Activated naive CD4-positive, alpha-beta T cell treated with anti-CD3 and anti-CD28 coated beads, Interleukin-2, amount 50 U/mL, for 72 hours (primary cell): ENCODE measurements at places on chromosomes 3 and 15. TPM values are rescaled to one million over a fixed set of nuclear protein-coding genes. Genes with fewer than 3 reads are reported as not detected.

- DNase-seq = no peak
These were observed 266.5 kb downstream of the ADAMTS17 start for GRCh38 chr15:100075229-100075628.

GRCh38 chr15:70274255-70274880 is 176.7 kb upstream of the TLE3 start:
- DNase-seq = peak; percentile 42

DNA sequence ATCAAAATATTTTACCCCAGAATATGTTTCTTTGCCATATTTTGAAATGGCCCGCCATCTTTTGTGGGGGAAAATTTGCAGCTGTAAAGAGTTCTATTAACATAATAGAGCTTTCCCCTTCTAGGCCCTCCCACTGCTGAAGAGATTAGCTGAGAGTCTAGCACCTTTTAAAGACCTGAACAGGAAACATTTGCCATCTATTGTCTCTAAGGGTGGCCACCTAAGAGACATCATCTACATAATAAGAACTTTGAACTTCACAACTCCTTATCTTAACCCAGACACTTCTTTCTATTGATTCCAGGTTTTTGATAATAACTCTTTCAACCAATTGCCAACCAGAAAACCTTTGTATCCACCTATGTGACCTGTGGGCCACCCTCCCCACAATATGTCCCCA is 54.7 kb upstream of the TRPM1 start:
- DNase-seq = no peak

- no peak for DNase-seq
These were observed 18.9 kb downstream of the CCPG1 start for GRCh38 chr15:55389264-55389607.

DNA sequence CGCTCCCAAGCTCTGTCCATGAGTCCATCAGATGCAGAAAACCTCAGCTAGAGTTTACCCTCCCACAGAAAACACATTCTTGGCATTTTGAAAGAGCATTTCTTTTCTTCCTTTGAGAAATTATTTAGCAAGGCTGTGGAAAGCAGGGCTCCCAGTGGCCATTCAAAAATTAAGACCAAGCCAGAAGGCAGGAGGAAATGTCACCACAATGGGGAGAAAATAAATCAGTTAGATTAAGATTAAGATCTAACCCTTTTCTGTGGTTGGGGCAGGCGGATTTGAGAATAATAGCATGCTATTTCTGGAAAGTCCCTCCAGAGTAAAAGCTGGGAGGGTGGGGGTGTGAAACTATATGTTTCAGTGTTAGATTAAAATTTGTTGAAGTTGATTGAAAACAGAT is 20.2 kb downstream of the LRIG1 start:
- DNase-seq = peak; percentile 34

GRCh38 chr3:15803921-15804320 is 6.1 kb upstream of the ANKRD28 start:
- DNase-seq = no peak

GRCh38 chr3:152355744-152356665 is 87.3 kb downstream of the MBNL1 start:
- no peak for DNase-seq

DNA sequence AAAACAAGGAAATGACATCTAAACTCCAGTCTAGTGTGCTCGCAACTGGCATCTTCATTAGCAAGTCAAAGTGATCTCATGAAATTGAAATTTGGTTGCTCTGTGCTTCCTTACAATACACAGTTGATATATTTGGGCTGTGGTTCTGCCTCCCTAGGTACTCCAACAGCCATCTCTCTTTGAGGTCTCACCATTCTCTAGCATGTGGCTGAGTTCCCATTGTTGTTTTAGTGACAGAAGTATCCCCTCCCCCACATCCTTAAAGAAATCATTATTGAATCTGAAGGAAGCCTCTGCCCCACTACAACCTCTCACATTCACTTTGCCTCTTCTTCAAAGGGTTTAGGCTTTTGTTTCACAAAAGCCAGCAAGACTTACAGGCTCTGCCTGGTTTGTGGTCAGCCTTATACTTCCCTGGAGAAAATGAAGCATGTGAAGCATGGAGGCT is 516.5 kb downstream of the NLGN1 start:
- DNase-seq = no peak

DNA sequence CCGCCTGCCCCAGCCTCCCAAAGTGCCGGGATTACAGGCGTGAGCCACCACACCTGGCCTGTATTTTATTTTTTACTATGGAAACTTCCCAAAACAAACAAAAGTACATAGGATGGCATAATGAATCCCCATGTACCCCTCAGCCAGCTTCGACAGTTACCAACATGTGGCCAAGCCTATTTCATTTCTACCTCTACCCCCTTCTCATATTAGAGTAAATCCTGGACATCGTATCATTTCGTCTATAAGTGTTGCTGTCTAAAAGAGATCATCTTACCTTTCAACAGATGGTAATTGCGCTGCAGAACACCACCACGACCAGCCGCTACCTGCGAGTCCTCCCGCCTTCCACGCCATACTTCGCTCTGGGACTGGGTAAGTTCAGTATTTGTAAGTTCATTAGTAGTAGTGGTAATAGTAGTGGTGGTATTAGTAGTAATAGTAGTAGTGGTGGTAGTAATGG is 44.9 kb downstream of the DLEC1 start:
- DNase-seq = no peak

DNA sequence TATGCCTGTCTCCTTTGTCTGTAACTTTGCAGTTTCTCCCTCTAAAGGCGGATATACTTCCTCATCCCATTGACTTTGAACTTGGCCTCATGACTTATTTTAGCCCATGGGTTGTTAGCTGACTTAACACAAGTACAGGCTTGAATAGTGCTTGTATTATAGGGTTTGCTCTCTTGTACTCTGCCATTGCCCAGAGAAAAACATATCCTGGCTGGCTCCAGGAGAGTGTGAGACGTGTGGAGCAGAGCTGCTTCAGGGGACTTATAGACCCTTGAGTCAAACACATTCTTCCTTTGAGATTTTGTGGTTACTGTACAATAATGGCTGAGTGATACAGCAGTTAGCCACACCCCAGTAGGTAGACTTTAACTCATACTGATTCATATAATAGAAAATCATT is 124.0 kb downstream of the RAP2B start:
- no peak for DNase-seq

DNA sequence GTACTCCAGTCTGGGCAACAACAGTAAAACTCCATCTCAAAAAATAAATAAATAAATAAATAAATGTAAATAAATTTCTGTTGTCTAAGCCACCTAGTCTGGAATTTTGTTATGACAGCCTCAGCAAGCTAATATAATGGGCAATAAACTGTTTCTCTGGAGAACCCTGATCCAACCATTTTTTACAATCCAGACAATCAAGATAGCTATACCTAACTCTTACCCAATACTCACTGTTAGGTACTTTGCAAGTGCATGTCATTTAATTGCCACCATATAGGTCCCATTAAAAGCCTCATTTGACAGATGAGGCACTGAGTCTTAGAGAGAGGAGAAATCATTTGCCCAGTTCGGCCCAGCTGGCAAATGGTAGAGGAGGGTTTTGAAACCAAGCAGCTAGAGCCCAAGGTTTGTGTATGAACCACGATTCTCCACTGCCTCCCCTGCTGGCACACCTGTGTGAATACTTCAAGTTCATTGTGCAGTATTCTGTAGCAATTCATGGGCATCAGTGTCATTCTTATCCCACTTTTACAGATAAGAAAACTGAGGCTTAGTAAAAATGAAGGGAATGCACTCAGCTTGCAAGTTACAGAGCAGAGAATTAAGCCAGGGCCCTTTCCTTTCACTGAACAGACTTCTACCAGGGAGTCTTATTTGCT is 107.0 kb upstream of the UBE2E1 start:
- DNase-seq = no peak

DNA sequence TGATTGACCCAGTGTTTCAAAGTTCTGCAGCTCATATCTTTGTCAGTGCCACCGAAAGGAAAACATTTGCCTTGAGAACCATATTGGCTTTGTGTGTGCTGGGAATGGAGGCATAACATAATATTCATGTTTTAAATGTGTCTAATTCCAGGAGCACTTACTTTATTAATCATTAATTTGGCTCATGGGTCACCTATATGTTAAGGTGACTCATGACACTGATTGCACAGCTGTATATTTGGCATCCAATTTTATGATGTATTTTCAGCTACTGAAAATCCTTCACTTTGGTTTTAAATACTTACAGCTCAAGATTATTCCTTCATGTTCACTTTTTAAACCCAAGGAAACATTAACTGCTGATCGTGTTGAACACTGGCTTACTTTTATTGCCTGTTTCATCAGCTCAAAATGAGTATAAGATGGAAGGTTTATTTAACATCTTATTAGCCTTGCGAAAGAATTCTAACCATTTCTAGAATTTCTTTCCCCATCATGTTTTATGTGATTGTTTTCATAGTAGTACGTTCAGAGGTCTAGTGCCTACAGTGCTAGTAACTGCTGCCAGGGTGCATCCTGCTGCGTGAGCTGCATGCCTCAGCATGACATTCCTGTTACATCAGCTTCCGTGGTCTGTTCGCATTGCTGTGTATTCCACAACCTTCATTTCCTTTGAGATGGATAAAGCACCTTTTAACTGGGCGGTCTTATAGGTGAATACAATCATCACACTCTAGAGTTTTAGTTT is 63.7 kb downstream of the LRCH3 start:
- DNase-seq = no peak

- no peak for DNase-seq
These were observed 16.9 kb upstream of the FSIP1 start for GRCh38 chr15:39799552-39800011.

- no peak for DNase-seq
These were observed 67.6 kb upstream of the CMC1 start for GRCh38 chr3:28173836-28174235.

GRCh38 chr3:99868311-99868646 is 50.6 kb downstream of the CMSS1 start:
- peak; percentile 14 for DNase-seq

GRCh38 chr15:69760890-69761568 is 308.4 kb downstream of the RPLP1 start:
- peak; percentile 79 for DNase-seq

- no peak for DNase-seq
These were observed 84.7 kb upstream of the LMCD1 start for GRCh38 chr3:8416965-8417364.

GRCh38 chr15:40944510-40945296 is 8.6 kb upstream of the CHAC1 start:
- DNase-seq = no peak

- no peak for DNase-seq
These were observed 53.8 kb downstream of the TMEM45A start for GRCh38 chr3:100546020-100546744.

DNA sequence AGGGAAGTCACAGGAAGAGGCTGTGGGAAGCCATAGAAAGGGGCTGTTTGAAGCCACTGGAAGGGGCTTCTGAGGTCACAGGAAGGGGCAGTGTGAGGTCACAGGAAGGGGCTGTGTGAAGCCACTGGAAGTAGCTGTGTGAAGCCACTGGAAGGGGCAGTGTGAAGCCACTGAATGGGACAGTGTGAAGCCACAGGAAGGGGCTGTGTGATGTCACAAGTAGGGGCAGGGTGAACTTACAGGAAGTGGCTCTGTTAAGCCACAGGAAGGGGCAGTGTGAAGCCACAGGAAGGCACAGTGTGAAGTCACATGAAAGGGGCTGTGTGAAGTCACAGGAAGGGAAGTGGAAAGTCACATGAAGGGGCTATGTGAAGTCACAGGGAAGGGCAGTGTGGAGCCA is 33.1 kb downstream of the GASK1A start:
- DNase-seq = no peak

ITIH4 gene
- 1.5 TPM for total RNA-seq

IRAK2 gene
- total RNA-seq = 4.3 TPM

TMEM108 gene
- total RNA-seq = not detected

MOBP gene
- total RNA-seq = not detected

FAM174B gene
- 3.9 TPM for total RNA-seq

RBP2 gene
- not detected for total RNA-seq

KAT2B gene
- 27.3 TPM for total RNA-seq

KNG1 gene
- total RNA-seq = not detected

SUSD5 gene
- total RNA-seq = not detected

SERINC4 gene
- 0.61 TPM for total RNA-seq

RPSA gene
- total RNA-seq = 3,520 TPM

GOLGA8T gene
- 0.14 TPM for total RNA-seq
